Stimulated activated CD4-positive, alpha-beta T cell treated with anti-CD3 and anti-CD28 coated beads, Interleukin-15, amount 100 ng/mL, for 24 hours (primary cell): ENCODE measurements at places on chromosomes 16 and 17.

GRCh38 chr16:24537474-24538337 lies 1.7 kb upstream of the RBBP6 start:
- DNase-seq = no peak

GRCh38 chr16:74073456-74073855 lies 223.2 kb upstream of the PSMD7 start:
- no peak for DNase-seq

DNA sequence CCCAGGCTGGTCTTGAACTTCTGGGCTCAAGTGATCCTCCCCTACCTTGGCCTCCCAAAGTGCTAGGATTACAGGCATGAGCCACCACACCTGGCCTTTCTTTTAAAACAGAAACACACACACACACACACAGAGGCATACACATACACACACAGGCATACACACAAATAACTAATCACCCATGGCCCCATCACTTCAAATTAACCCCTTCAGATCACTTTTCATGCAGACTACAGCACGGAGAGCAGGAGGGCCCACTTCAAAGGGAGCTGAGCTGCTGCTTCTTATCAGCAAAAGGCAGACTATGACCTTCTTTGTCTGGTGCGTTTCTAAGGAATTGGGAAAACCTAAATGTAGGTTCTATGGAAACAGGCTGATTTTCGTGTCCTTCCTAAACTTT lies 1.9 kb downstream of the CLCN7 start:
- DNase-seq = no peak

GRCh38 chr16:57689762-57690558 lies 4.6 kb upstream of the DRC7 start:
- peak; percentile 24 for DNase-seq

DNA sequence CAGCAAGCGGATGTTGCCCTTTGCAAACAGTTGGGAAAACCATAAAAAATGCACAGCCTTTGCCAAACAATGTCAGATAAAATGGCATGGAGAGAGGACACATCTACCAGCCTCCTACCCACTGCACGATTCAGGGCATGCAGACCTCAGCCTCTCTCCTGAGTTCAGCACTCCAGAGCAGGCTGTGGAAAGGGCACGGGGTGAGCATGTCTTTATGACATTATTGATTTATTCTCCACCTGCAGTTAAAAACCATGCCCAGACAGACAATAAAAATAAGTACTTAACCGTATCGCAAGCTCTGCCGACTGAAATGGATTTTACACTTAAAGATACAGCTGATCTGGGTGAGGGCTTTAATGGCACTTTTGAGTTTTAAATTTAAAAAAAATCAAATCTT lies 127.1 kb downstream of the MAF start:
- no peak for DNase-seq

GRCh38 chr17:79803997-79804855 lies 7.3 kb upstream of the CBX8 start:
- DNase-seq = peak; percentile 86

- DNase-seq = peak; percentile 42
Measured at GRCh38 chr17:81400154-81400977, 5.1 kb downstream of the BAHCC1 start.

DNA sequence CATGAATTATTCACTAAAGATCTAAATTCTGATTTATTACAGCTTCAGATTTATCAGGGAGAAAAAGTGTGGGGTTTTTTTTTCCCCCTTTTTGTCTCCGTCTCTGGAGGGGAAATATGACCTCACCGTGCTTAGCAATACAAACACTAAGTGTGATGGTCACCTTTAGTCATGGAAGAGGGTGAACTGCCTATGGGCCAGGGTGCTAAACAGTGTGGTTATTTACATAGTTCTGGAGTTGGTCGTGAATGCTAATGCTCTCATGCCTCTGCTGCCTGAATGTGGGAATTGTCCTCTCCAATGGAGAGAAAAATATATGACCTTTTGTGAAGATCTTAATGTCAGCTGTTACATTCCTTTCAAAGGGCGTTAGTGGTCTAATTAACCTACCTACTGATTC lies 44.8 kb upstream of the MSI2 start:
- no peak for DNase-seq

DNA sequence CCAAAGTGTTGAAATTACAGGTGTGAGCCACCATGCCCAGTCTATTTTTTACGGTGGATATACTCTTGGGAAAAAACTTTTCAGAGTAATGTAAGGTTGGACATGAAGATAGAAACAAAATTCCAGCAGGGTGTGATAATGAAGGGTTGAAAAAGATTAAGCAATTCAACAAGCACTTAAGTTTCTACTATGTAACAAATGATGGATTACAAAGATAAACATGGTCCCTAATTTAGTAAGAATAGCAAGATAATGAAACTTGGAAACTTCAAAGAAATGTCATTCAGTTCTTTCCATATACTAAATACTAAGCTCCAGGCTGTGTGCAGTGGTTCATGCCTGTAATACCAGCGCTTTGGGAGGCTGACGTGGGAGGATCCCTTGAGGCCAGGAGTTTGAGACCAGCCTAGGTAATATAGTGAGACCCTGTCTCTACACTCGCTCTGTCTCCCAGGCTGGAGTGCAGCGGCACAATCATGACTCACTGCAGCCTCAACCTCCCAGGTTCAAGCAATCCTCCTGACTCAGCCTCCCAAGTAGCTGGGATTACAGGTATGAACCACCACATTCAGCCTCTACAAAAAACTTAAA lies 31.0 kb downstream of the PSMD12 start:
- DNase-seq = no peak

DNA sequence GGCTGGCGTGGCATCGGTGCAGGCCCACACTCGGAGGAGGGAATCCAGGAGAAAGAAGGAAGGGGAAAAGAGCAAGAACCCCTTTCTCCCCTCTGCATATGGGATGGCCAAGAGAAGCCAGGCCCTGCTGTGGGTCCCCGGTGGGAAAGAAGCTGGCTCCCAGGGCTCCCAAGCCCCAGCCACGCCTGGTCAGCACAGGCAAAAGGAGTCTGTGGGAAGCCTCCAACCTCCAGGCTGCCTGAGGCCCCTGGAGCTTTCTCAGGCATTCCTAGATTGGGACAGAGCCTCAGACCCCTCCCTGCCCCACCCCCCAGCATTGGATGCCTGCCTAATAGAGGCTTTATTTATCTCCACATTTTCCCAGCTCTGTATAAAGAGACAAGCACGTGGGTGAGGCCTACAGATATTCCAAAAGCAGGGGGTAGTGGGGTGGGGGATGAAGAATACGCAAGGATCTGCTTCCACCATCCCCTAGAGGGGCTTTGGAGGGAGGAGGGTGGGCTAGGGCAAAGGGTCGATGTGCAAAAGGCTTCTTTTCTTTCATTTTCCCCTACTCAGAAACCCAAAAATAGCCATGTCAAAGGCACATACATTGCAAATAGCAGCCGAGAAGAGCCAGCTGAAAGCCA lies 56.4 kb downstream of the MPRIP start:
- DNase-seq = no peak

- DNase-seq = no peak
Measured at GRCh38 chr17:51355441-51356410, 95.4 kb downstream of the UTP18 start.

- no peak for DNase-seq
Measured at GRCh38 chr17:69857412-69857835, 217.6 kb upstream of the KCNJ16 start.
